ENCODE measurements at places on chromosomes 4 and X.

GRCh38 chr4:2867758-2868491 lies 24.3 kb downstream of the ADD1 start:
- DNase-seq: no peak

DNA sequence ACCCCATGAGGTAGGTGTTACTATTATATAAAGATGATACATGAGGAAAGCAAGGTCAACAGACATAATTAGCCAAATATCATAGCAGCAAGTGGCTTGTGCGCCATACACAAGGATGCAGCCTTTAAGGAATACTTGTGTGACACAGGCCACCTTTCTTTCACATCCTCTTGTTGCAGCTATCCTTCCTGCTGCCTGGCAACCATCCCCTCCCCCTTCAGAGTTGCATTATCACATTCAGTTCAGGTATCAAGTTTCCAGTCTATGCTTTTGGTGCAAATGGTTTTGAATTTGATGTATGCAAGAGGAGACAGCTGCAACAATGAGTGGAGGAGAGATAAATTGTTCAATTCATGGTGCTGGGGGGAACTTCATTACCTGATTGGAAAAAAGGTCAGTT lies 6.4 kb downstream of the ZCCHC18 start:
- DNase-seq: no peak

- DNase-seq: no peak
Measured at GRCh38 chrX:13419276-13419675, 99.4 kb upstream of the ATXN3L start.

DNA sequence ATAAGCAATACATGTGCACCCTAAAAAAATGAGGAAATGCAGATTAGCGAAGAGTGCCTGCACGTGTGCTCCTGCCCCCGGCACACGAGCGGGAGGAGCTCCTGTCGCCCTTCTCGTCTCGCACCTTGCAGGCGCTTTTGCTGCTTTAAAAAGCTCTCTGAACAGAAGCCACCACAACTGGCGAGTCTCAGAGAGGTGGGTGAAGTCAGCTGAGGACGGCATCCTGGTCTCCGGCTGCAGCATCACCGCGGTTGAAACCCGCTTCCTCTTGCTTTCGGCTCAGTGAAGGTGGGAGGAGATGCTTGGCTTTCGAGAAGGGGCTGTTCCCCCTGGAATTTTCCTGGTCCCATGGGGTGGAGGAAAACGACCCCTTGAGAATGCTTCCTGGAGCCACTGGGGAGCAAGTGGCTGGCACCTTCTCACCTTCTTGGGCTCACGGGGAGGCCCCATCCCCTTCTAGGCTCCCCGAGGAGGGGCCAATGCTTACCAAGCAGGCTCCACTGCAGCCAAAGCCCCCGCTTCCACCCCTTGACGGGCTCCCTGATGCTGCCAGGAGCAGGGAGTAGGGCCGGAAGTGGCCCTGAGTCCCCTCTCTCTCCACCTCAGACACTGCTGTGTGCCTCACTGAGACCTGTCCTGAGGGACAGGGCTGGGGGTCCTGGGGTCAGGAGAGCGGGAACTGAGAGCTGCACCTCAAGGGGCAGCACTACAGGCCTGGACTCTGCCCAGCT lies 29.2 kb upstream of the MXD4 start:
- no peak for DNase-seq

- DNase-seq: no peak
Measured at GRCh38 chrX:140317462-140317861, 187.4 kb downstream of the SOX3 start.

All from right renal pelvis (tissue), 4 donors.